ENCODE measurements at places on chromosomes 12 and 14.

- no peak for DNase-seq
Measured at GRCh38 chr12:68267892-68268396, 14.5 kb upstream of the IL22 start.

DNA sequence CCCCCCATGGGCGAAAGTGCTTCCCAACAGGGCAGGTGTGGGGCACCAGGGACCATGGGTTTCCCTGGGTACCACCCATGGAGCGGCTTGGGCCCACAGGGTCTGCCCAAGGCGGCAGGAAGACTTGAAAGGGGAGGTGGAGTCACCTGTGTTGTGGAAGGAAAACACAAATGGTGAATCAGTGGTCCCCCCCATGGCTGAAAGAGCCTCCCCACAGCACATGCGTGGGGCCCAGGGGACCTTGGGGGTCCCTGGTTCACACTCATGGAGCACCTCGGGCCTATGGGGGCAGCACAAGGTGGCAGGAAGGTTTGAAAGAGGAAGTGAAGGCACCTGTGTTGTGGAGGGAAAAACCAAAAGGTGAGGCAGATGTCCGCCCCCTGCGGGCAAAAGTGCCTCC is 581.9 kb downstream of the ALG10 start:
- no peak for DNase-seq

GRCh38 chr12:128820723-128821432 is 2.9 kb downstream of the SLC15A4 start:
- DNase-seq = no peak

- DNase-seq = peak; percentile 7
Measured at GRCh38 chr14:69101331-69101826, 51.5 kb downstream of the DCAF5 start.

GRCh38 chr12:46770501-46771183 is 55.2 kb downstream of the SLC38A4 start:
- no peak for DNase-seq

DNA sequence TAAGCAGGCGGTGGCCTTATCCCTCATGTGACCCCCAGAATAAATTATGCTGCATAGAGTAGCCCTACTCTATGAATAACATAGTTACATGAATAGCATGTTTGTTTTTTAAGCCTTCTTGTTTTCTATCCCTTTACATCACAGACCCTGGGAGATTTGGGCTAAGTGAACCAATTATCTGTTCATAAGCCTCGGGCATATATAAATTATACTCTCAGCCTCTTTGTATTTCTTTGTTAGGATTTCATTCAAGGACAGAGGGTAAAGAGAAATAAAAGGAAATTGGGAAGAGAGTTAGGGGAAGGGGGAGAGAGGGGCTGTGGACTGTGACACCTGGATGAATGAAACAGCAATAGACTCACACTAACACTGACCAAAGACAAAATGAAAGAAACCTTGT is 35.3 kb upstream of the RTRAF start:
- DNase-seq = no peak

- no peak for DNase-seq
Measured at GRCh38 chr12:45726603-45727300, 2.8 kb upstream of the ARID2 start.

GRCh38 chr12:94147991-94148738 is at the start of gene PLXNC1:
TSS of gene PLXNC1 (plus strand) at chr12:94148577. CDS start at chr12:94148972, 395 bp downstream.
- DNase-seq = no peak

DNA sequence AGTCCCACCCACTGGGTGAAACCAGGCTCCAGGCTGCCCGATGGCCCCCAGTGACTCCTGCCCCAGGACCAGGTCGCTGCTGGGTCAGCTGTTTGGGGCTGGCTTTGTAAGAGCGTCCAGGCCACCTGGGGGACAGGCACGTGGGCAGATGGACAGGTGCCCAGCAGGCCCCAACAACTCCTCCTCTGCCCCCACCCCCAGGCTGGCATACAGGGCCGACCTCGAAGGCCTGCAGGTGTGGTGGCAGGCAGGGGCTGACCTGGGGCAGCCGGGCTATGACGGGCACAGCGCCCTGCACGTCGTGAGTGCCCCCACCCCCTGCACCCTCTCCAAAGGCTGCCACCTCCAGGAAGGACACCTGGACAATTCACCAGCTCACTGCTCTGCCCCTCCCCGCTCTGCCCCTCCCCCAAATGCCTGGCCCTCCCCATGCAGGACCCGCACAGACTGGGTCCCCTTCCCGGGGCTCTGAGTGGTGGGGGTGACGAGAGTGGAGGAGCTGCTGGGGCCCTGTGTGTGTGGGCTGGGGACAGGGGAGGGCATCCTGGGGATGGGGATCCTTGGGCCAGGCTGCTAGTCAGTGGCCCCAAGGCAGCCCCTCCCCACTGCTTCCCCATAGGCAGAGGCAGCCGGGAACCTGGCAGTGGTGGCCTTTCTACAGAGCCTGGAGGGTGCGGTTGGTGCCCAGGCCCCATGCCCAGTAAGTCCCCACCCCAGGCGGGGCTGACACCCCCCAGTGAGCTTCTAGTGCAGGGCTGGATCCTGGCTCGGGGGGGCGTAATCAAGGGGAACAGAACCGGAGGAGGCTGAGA is 26.0 kb downstream of the ASPG start:
- no peak for DNase-seq

Data from KG1 (cell line).